Occipital lobe (tissue), 3 donors: ENCODE measurements at places on chromosomes 5 and 9.

GRCh38 chr9:85741095-85741874 is 469 bp downstream of the AGTPBP1 start:
- no peak for DNase-seq

GRCh38 chr9:108559432-108559831 is 296.4 kb downstream of the ACTL7B start:
- no peak for DNase-seq

DNA sequence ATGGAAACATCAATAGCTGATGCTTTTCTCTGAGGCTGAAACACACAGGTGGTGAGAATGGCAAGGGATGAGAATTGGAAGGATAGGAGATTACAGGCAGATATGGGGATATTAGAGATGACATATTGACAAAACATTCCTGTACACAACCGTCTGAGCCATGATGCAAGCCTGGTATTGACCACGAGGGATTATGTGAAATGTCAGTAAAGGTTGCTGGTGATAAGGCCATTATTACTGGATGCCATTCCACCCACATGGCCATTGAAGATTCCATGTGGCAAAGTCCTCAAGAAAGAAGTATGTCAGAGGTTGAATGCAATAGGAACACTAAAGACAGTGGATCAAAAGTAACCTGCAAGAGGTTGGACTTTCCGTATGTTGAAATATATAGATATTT is 15.7 kb downstream of the GRAMD2B start:
- no peak for DNase-seq

- DNase-seq: no peak
These were observed 52.4 kb downstream of the PTTG1 start for GRCh38 chr5:160474084-160474483.

GRCh38 chr5:174828804-174829510 is 104.6 kb downstream of the MSX2 start:
- no peak for DNase-seq

DNA sequence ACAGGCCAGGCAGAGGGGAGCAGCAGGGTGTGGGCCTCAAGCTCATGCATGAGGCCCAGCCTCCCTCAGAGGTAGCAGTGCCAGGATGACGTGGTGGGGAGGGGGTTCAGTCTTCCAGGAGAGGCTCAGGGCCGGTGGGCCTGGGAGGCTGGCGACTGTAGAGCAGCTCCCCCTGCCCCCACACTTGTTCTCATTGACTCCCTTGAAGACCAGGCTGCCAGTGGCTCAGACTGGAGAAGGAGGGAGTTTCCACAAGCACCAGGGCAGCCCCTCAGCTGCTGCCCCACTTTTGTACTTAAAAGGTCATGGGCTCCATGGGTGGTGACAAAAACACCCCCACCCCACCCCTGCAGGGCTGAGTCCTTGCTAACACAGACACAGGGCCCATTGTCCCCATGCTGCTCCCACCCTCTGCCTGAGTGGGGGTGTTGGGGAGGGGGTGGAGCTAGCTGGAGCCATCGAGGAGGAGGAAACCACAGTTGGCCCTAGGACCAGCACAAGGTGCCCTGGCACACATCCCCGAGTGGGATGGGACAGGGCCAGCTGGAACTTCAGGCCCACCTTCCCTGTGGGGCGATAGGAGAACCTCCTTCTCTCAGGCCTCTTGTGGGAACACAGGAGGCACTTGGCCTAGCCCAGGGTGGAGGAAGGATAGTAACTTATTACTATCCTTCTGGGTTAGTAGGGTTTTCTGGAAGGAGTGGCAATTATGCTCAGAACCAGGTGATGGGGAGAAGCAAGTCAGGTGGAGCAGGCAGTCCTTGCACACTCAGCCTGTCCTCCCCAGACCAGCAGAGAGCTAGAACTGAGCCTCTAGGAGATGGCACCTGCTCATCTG is 10.7 kb downstream of the PDLIM4 start:
- no peak for DNase-seq

- DNase-seq: no peak
These were observed 28.6 kb upstream of the FBXW11 start for GRCh38 chr5:172035049-172035448.

- no peak for DNase-seq
These were observed 65.0 kb downstream of the SNCAIP start for GRCh38 chr5:122377026-122377425.

GRCh38 chr5:14035859-14036503 is 91.5 kb upstream of the DNAH5 start:
- DNase-seq: peak; percentile 50

GRCh38 chr5:129246088-129246487 is 151.5 kb downstream of the ISOC1 start:
- no peak for DNase-seq

DNA sequence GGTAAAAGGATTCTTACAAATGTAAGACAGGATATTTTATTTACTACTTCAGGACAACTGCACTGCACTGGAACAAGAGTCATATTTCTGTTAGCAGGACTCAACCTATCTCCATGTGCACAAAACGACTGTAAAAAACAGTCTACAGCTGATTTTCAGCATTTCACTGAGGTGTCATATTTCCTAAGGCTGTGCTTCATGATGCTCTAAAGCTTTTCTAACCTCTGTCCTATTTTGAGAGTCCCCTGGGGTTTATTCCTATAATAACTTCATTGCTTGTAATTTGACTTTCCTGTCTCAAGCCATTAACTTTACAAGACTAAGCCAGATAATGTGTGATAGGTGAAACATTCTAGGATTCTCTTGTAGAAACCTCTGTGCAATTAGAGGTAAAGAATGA is 472.3 kb downstream of the HINT1 start:
- no peak for DNase-seq

- no peak for DNase-seq
These were observed 71.8 kb downstream of the FRMD3 start for GRCh38 chr9:83466351-83466750.

GRCh38 chr5:155066886-155067595 is 53.5 kb downstream of the KIF4B start:
- no peak for DNase-seq

DNA sequence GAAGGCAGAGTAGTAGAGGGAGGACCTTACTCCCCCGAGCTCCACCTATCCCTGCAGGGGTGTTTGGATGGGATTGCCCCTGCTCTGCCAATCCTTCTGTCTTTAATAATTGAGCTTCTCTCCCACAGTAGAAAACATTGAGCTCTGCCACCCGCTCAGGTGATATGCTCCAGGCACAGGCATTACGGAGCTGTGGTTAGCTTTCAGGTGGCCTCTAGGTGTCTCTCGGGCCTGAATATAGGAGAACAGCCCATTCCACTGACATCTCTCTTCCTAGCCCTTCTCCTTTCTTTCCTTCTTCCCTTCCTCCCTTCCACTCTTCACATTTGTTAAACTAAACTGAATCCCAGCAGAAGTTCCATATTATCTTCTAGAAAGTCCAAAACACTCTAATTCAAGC is 203.4 kb downstream of the SYK start:
- no peak for DNase-seq

DNA sequence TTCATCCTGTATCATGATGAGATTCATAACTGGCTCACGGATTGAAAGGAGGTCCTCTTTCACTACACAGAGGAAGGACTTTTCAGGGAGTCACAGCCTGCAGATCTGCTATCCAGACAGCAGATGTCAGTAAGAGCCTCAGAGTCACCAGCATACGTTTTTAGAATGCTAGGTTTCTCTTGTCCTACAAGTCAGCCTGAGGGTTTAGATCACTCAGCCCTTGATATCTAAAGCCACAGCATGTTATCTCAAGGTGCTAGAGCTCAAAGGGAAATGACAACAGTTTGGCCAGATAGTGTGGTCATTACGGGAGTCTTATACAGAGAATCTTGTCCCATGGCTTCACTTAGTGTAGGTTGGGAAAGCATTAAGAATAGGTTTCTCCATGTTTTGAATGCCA is 30.9 kb upstream of the SLC46A2 start:
- no peak for DNase-seq

- DNase-seq: no peak
These were observed 864.9 kb upstream of the WWC1 start for GRCh38 chr5:167426501-167426900.

DNA sequence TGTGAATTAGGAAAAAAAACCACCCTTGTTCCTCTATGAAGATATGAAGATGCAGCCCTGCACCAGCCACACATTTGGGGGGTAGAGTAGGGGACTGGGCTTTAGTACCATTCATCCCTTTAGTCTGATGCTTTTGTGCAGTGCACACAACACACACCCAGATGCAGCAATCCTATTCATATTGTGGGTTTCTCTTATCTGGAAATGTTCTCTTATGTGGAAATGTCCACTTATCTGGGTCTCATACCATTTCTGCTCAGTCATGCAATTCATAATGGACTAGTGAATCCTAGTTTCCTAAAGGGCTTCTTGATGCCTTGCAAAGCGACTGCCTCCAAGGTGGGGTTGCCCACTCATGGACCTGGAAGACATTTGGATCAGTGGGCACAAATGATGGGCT is 47.8 kb downstream of the C9orf152 start:
- no peak for DNase-seq

GRCh38 chr5:109529987-109530386 is 120.2 kb upstream of the PJA2 start:
- DNase-seq: no peak

DNA sequence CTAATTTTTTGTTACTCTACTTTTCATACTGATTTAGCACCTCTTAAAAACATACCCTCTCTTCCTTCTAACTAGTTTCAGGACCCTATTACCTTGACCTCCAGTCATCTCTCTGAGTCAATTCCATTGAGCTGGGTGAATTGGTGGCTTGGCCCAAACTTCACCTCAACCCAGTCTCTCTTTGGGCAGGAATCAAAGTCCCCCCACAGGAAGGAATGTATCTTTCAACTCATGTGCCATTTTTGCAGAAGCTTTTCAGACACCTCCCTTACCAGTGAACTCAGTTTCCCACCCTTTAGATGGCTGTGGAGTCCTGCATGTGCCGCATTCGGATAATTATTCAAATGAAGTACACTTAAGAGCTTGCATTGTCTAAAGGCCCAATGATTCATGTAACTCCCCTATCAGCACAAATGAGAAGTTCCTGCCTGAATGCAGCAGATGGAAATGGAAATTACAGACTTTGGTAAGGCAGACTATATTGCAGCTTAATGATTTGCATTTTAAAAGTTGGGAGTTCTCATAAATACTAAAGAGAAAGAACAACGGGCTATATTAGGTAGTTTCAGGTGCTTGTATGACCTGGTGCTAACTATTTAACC is 693.5 kb downstream of the PTPRD start:
- no peak for DNase-seq

- DNase-seq: no peak
These were observed 21.3 kb upstream of the FOXD1 start for GRCh38 chr5:73469878-73470277.

GRCh38 chr5:67842806-67843205 is 372.8 kb upstream of the PIK3R1 start:
- no peak for DNase-seq

GRCh38 chr5:61180886-61181285 is 18.6 kb upstream of the SMIM15 start:
- DNase-seq: no peak

DNA sequence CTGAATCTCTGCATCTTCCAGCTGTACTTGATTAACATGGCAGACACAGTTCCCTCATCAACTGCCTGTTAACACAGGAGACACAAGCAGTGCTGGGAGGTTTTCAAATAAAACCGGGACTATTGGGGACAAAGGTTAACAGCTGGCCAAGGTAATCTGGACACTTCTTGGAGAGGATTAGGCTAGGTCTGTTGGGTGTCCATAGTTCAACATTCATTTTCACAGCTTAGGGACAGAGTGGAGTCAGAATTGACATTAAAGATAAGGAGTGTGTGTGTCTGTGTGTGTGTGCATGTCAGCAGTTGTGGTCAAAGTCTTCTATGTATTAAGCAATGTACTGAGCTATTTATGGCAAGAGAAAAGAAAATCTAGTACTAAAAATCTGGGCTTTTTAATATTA is 216.2 kb downstream of the MED10 start:
- DNase-seq: no peak

GRCh38 chr5:90558344-90559192 is at the start of gene ADGRV1:
TSS of gene ADGRV1 (plus strand) at chr5:90558797. CDS start at chr5:90558896, 99 bp downstream.
- DNase-seq: peak; percentile 84

GRCh38 chr5:97425511-97425910 is 242.5 kb upstream of the RIOK2 start:
- no peak for DNase-seq

DNA sequence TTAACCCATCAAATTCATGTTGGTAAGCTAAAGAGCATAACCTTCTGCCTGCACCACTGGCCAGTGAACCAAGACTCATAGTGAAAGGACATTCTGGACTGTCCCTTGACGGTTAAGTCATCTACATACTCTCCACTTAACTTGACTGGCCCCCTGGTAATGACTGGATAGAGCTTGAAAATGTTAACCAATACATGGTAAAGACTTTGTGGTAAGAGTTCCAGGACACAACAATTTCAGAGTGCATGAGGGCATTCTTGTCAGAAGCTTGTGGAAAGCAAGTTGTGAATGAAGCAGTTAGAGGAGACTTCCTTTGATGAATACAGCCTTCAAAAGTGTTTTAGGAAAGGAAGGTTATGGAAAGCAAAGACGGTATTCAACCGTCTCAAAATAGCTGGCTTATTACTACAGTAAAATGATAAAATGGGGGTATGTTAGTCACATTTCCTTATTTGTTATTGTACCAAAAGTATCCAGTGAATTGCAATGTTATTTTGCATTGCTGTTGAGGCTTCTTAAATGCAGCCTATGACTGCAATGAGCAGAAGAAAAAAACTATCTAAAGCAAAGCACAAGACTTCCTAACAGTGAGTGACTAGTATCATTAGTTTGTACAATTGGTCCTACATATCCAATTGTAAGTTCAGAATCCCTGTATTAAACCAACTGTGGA is 47.2 kb upstream of the DAB2 start:
- no peak for DNase-seq

- DNase-seq: no peak
These were observed at the start of gene OR13C4 for GRCh38 chr9:104527109-104527508. TSS of gene OR13C4 (minus strand) at chr9:104527209. CDS start at chr9:104527209, 0 bp downstream.

DNA sequence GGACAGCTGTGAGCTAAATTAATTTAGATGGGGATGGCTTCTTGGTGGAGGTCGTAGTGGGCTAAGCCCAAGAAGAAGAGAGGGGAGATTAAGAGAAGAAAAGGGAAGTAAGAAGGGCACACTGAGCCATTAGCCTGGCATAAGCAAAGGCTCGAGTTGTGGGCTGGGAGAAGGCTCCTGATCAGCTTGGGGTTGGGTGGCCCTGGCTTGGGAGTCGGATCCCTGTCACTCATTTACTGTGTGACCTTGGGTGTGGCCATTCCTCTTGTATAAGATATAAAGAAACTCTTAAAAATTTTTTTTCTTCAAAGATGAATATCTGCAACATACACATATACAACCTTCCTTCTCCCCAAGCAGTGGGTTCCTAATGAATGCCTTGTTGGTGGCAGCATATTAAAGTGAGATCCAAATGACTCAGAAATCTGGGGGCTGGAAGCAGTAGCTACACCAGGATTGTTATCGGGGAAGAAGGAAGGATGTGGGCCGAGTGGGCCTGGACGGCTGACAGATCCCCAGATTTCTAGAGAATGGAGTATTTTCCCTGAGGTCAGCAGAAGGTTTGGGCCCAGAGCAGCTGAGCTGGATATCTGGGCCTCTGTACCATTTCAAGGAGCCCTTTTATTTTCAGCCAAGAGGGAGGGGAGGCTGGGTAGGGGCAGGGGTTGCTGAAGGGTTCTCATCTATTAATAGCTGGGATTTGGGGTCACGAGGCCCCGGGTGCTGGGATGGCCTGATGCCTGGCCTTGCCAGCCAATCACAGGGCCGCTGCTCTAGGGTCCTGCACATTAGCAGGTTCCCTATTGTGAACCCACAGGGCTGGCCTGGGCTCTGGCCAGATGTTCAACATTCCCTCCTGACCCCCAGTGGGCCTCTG is 52.1 kb downstream of the PPARGC1B start:
- peak; percentile 8 for DNase-seq

GRCh38 chr9:126650404-126651341 is 36.9 kb downstream of the LMX1B start:
- no peak for DNase-seq
